IPS DF 6.9 (cell line): ENCODE measurements at places on chromosomes 12 and 14.

GRCh38 chr14:84575681-84576080, 954.3 kb upstream of the FLRT2 start:
- H3K27ac ChIP-seq = no peak overlapping the region
- H3K4me3 ChIP-seq = no peak overlapping the region
- H3K36me3 ChIP-seq = no peaks in the 10 kb centered on the region
- no peak for DNase-seq
- no peaks in the 10 kb centered on the region for H3K27me3 ChIP-seq

GRCh38 chr12:47962198-47962597, 1.2 kb upstream of the TMEM106C start:
- no peaks in the 10 kb centered on the region for H3K36me3 ChIP-seq
- no peak for DNase-seq
- peaks cover 1% of the 10 kb centered on the region; the same call in 1 of the 2 replicates for H3K4me1 ChIP-seq
- peaks cover 3% of the 10 kb centered on the region for H3K27me3 ChIP-seq

- peak; percentile 41 for DNase-seq
- H3K27me3 ChIP-seq = no peaks in the 10 kb centered on the region
- H3K4me3 ChIP-seq = no peak overlapping the region
- H3K36me3 ChIP-seq = no peaks in the 10 kb centered on the region
Observed at GRCh38 chr14:100440207-100440631, 117.1 kb downstream of the SLC25A47 start.

- no peak overlapping the region for H3K27ac ChIP-seq
- H3K4me1 ChIP-seq = peaks cover 1% of the 10 kb centered on the region; the same call in 1 of the 2 replicates
- H3K27me3 ChIP-seq = peaks cover 1% of the 10 kb centered on the region; the same call in 1 of the 2 replicates
- H3K4me3 ChIP-seq = no peak overlapping the region
- no peak for DNase-seq
Observed at GRCh38 chr12:58408516-58408915, 467.1 kb downstream of the ATP23 start.

DNA sequence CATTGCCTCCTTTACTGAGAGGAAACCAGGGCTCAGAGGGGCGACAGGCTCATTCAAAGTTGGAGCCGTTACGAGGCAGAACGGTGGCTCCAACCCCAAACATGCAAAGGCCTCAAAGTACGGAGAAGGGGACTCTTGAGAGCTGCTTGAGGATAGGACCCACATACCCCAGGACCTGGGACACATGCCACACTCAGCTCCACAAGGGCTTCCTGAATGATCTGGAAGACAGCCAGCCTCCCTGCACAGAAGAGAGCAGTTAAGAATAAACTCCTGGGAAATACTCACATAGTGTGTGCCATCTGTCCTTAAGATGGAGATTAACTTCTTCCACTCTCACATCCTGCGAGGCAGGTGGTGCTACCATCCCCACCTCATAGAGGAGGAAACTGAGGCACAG, 26.6 kb upstream of the NXPH4 start:
- peaks cover 82% of the 10 kb centered on the region for H3K36me3 ChIP-seq
- H3K27me3 ChIP-seq = no peaks in the 10 kb centered on the region
- no peak overlapping the region for H3K27ac ChIP-seq

DNA sequence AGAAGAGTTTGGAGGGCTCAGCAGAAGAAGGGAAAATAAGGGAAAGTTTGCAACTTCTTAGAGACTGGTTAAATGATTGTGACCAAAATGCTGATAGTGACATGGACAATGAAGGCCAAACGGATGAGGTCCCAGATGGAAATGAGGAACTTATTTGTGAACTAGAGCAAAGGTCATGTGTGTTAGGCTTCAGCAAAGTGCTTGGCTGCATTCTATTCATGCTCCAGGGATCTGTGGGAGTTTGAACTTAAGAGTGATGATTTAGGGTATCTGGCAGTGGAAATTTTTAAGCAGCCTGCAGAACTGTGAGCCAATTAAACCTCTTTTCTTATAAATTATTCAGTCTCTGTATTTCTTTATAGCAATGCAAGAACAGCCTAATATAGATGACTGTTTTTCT, 88.9 kb upstream of the ARHGAP5 start:
- no peaks in the 10 kb centered on the region for H3K27me3 ChIP-seq
- no peak overlapping the region for H3K4me3 ChIP-seq
- no peaks in the 10 kb centered on the region for H3K36me3 ChIP-seq
- H3K27ac ChIP-seq = no peak overlapping the region
- H3K4me1 ChIP-seq = no peaks in the 10 kb centered on the region
- no peak for DNase-seq

GRCh38 chr12:62435303-62436163, 31.1 kb upstream of the MON2 start:
- no peaks in the 10 kb centered on the region for H3K36me3 ChIP-seq
- peak overlapping the region; percentile 10; the same call in 1 of the 2 replicates for H3K4me3 ChIP-seq
- peak; percentile 48 for DNase-seq
- no peak overlapping the region for H3K27ac ChIP-seq
- H3K27me3 ChIP-seq = peaks cover 10% of the 10 kb centered on the region; the same call in 1 of the 2 replicates

DNA sequence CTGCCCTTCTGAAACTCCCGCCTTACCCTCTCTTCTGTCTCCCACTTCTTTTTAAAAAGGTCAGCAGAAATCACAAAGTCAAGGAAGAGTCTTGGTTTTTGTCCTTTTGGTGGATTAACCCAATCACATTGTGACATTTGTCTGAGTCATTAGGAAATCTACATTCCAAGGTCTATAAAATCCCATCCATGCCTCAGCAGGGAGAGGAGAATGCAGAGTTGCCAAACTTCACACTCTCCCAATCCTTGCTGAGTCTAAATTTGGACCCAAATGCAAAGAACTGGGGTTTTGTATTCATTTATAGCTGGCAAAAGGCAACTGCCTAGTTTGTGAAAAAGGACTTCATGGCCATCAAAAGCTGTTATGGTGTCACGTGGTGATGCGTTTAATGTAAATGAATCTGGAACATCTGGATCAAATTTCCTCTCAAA, 67.9 kb downstream of the TMEM30B start:
- DNase-seq = no peak
- no peaks in the 10 kb centered on the region; the same call in 1 of the 2 replicates for H3K4me1 ChIP-seq
- no peaks in the 10 kb centered on the region for H3K36me3 ChIP-seq
- no peak overlapping the region for H3K27ac ChIP-seq

- H3K36me3 ChIP-seq = no peaks in the 10 kb centered on the region
- no peak for DNase-seq
- H3K27ac ChIP-seq = no peak overlapping the region
- H3K27me3 ChIP-seq = no peaks in the 10 kb centered on the region
Observed at GRCh38 chr14:68682166-68683103, 110.4 kb downstream of the ZFP36L1 start.

- no peaks in the 10 kb centered on the region for H3K36me3 ChIP-seq
- peaks cover 2% of the 10 kb centered on the region for H3K4me1 ChIP-seq
- H3K27me3 ChIP-seq = no peaks in the 10 kb centered on the region
- H3K4me3 ChIP-seq = no peak overlapping the region
- no peak overlapping the region for H3K27ac ChIP-seq
Observed at GRCh38 chr14:75230140-75230792, 48.4 kb upstream of the FOS start.

DNA sequence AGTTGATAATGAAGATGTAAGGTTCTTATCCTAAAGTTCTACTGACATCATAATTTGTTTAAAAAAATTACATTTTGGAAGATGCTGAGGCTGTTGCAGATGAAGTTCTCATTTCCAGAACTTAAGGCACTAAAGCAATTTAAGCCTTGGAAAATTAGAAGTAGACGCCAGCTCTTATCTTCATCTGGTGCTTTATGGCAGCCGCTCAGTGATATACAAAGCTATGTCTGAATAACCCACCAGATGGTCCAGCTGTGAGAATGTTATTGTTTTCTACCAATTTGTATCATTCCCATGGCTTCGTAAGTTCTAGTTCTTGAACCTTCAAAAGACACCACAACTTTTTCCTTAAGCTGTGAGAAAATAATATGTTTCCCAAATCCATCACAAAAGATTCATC, 212.1 kb upstream of the ARID2 start:
- no peaks in the 10 kb centered on the region for H3K4me1 ChIP-seq
- DNase-seq = no peak
- no peak overlapping the region for H3K4me3 ChIP-seq
- H3K27ac ChIP-seq = no peak overlapping the region
- no peaks in the 10 kb centered on the region for H3K36me3 ChIP-seq

GRCh38 chr12:120817559-120818330, 86.4 kb downstream of the SPPL3 start:
- H3K27me3 ChIP-seq = no peaks in the 10 kb centered on the region
- no peak for DNase-seq
- H3K36me3 ChIP-seq = no peaks in the 10 kb centered on the region
- H3K27ac ChIP-seq = no peak overlapping the region

GRCh38 chr12:46547421-46548354, 175.1 kb upstream of the SLC38A2 start:
- DNase-seq = no peak
- H3K36me3 ChIP-seq = no peaks in the 10 kb centered on the region
- no peaks in the 10 kb centered on the region for H3K4me1 ChIP-seq

- H3K27me3 ChIP-seq = no peaks in the 10 kb centered on the region
- H3K4me3 ChIP-seq = no peak overlapping the region
- DNase-seq = no peak
- no peak overlapping the region for H3K27ac ChIP-seq
Observed at GRCh38 chr12:41076114-41076513, 112.0 kb upstream of the PDZRN4 start.

DNA sequence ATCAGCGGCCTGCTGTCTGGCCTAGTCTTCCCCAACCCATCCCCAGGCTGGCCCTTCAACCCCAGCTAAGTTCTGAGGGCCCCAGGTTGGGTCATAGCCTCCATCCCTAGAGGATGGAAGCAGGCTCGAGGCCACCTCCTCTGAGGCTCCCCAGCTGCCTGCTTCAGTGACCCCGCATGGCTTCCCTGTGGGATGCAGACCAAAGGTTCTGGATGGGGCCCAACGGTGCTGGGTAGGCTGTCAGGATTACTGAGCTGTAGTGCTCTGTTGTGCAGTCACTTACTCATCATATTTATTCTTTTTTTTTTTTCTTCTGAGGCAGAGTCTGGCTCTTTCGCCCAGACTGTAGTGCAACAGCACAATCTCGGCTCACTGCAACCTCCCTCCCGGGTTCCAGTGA, 92.0 kb downstream of the IRF2BPL start:
- H3K27ac ChIP-seq = no peak overlapping the region
- no peak for DNase-seq
- no peak overlapping the region for H3K4me3 ChIP-seq
- peaks cover 6% of the 10 kb centered on the region for H3K4me1 ChIP-seq

DNA sequence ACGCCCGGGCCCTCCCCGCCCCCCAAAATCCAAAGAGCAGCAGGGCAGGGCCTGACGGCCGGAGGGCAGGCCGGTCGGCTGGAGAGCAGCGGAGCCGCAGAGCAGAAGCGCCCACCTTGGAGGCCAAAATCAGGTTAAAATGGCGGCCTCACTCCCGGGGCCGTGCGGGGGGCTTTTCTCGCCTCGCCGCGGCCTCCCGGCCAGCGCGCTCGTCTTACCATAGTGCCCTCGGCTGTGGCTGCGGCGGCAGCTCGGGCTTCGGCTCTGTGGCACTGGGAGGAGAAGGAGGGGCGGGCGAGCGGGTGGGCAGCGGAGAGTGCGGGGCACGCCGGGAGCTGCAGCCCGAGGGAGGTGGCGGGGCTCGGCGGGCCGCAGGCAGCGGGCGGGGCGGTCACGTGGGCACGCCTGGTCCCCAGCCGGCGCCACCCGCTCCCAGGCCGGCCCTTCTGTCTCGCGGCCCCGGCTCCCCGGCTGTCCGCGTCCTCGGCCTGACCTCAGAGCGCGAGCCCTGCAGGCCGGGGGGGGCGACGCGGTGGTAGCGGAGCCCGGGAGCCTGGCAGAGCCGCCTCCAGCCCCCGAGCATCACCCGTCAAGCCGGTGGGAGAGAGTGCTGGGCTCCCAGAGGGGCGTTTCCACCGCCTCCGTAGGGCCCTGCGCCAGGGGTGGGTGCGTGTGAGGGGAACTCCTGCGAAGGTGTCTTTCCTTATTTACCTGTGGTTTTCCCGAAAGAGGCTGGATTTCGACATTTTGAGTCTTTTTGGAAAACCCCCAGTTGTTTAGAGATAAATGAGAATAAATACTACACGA, at the start of gene CFL2:
Gene CFL2, minus strand, starts transcription at position 274 of the 807 bp plus-strand sequence. Its CDS starts 53 bp downstream, at position 221.
- DNase-seq = peak; percentile 37
- peak within 1 kb of the TSS; percentile 51 for H3K4me3 ChIP-seq
- H3K27ac ChIP-seq = no peak within 1 kb of the TSS
- H3K4me1 ChIP-seq = no peaks in the 10 kb centered on the region
- H3K27me3 ChIP-seq = no peaks in the 10 kb centered on the region

DNA sequence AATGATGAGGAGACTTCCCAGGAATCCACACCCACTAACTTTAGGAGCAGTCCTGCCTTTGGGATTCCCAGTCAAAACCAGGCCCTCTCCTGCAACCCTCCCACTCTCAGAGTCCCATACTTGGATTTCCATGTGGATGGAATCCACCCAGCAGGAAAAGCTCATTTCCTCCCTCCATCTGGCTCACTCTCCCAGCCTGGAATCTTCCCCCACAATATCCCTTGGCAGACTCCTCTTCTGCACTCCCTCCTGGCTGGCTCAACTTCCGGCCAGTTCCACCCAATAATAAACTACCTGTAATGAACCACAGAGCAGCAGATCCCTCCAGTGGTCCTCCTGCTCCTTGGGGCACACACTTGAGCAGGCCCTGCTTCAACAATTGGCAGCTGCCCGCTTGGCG, 102.8 kb upstream of the EGLN3 start:
- H3K36me3 ChIP-seq = no peaks in the 10 kb centered on the region
- H3K27me3 ChIP-seq = no peaks in the 10 kb centered on the region
- no peak overlapping the region for H3K4me3 ChIP-seq
- no peak overlapping the region for H3K27ac ChIP-seq

DNA sequence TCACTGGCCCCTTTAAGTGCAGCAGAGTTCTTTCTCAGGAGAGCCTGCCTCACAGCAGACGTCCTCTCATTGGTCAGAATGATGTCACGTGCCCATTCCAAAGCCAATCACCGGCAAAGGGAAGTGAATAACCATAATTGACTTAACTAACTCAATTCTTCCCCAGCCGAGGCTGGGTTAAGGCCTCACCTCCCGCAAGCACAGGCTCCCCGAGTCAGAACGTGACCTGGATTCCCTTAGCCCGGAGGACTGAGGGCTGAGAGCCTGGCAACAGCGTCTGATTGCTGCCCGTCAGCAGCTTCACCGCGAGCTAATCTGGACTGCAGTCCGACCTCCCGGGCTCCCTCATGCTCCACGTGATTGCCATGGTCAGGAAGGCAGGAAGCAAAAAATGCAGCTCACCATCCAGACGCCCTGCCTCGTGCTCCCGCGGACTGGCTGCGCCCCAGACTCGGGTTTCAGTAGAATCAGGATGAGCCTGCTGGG, 92.1 kb upstream of the FZD10 start:
- no peak for DNase-seq
- no peak overlapping the region for H3K4me3 ChIP-seq
- H3K27me3 ChIP-seq = no peaks in the 10 kb centered on the region
- H3K27ac ChIP-seq = no peak overlapping the region
